ENCODE measurements at places on chromosomes 11 and 22. TPM values are rescaled to one million over a fixed set of nuclear protein-coding genes. Genes with fewer than 3 reads are reported as not detected.

Gene MOGAT2
- total RNA-seq, result not detected

Gene OR51B4
- 0.17 TPM for total RNA-seq

Gene RCOR2
- 5.6 TPM for total RNA-seq

Gene CNGA4
- total RNA-seq, result 0.17 TPM

Gene TRIM51
- not detected for total RNA-seq

Gene CBX7
- 14.7 TPM for total RNA-seq

Gene OR52K1
- not detected for total RNA-seq

DNA sequence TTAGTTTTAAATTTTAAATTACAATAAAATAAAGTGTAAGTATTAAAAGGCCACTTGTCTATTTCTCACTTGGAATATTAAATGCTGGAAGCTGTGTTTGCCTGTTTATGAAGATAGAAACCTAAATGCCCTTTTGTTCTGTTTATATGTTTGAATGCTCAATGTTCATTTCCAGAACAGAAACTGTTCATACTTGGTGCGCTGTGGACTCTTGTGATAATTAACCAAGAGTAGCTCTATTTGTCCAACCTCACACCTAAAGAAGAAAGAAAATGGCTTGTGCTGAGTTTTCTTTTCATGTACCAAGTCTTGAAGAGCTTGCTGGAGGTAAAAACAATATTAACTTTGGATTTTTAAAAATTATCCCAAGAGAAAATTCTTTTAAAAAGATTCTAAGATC is 5.7 kb downstream of the C11orf54 start:
- no peak for DNase-seq

- DNase-seq, result no peak
These were observed 117.3 kb upstream of the POU2AF2 start for GRCh38 chr11:111128076-111128870.

- peak; percentile 11 for DNase-seq
These were observed at the start of gene BBOX1 for GRCh38 chr11:27040302-27041115. TSS of gene BBOX1 (plus strand) at chr11:27040815. CDS start at chr11:27055431, 14,616 bp downstream.

DNA sequence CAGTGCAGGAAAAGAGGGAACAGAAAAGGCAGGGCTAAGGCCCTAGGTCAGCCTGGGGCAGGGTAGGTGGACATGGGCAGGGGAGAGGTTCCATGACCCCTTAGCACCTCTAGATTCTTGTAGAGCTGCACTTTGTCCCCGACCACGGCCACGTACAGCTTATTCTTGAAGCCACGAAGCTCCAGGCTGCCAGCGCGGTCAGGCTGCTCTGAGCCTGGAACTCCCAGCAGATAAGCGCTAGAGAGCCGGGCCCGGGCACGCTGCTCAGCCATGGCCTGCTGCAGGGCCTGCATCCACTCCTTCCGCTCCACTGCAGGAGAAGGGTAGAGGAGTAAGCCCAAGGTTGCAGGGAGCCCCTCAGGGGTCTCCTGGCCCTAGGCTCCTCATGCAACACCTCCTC is 36.1 kb upstream of the PDE2A start:
- no peak for DNase-seq

DNA sequence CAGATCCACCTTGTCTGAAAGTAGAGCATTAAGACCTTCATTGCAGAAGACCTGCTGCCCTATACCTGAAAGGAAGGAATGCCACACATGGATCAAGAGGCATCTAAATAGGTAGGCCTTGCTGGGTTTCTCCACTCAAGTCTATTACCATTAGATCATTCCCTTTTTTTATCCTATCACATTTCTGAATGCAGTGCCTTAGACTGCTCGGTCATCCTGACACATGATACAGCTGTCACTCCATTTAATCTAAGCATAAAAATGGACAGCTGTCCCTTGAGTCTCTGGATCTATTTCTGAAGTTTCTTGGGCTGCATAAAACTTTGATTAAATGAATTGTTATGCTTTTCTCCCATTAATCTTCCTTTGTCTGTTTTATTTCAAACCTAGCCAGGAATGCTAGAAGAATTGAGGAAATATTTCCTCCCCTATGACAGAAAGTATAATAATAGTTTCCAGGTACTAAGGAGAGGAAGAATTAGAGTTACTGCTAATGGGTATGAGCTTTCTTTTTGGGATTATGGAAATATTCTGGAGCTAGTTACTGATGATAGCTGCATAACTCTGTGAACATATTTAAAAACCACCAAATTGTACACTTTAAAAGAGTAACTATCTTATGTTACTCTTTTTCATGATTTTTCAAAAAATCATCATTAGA is 88.0 kb downstream of the DLG2 start:
- no peak for DNase-seq

DNA sequence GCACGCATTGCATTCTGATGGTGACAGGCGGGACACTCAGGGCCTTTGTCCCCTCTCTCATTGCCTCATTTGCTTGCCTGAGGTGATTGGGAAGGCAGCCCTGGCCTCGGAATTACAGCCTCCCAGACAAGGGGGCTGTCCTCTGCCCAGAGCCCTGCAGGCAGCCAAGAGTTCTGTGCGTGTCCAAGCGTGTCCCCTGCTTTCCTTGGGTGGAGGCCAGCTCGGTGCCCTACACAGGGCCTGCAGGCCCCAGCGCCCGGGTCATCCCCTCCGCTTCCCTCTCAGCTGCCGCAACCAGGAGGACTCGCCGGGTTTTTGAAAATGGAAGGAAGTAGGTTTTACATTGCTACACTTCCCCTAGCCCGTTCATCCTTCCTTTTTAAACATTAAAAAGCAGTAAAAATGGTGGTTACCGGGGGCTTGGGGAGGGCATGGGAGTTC is 1.9 kb downstream of the GRAMD4 start:
- DNase-seq, result no peak

DNA sequence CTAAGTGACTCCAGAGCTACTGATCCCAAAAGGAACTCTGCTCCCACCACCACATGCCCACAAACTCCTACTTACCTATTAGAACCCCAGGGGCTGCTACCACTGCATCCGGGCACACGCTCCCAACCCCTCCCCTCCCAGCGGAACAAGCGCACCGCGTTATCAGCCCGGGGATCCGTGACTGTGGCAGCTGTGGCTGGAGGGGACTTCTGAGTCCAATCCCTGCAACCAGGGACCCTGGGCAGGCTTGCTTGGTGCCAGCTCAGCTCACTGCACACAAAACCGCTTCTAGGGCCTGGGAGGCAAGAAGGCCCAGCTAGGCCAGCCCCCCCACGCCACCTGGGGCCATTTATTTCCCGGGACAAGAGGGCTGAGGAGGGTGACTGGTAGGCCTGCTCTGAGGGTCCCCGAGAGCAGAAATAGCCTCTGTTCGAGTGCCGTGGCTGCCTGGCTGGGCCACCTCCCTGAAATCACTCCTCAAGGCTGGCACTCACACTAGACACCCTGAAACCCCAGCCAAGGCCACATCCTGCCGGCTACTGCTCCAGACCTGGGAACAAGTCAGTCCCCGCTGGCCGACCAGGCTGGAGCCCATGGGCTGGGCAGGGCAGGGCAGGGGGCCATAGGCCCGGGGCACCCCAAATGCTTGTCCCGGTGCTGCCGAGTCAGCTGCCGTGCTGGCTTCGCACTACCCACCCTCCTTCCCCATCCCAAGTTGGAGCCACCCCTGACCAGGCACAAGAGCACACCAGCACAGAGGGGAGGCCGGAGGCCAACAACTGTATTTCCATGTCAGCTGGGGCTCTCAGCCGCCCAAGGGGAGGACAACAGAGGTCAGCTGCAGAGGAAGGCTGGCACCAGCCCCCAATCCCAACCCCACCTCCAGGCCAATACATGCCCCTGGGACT is 1.9 kb upstream of the IFITM10 start:
- DNase-seq, result no peak

DNA sequence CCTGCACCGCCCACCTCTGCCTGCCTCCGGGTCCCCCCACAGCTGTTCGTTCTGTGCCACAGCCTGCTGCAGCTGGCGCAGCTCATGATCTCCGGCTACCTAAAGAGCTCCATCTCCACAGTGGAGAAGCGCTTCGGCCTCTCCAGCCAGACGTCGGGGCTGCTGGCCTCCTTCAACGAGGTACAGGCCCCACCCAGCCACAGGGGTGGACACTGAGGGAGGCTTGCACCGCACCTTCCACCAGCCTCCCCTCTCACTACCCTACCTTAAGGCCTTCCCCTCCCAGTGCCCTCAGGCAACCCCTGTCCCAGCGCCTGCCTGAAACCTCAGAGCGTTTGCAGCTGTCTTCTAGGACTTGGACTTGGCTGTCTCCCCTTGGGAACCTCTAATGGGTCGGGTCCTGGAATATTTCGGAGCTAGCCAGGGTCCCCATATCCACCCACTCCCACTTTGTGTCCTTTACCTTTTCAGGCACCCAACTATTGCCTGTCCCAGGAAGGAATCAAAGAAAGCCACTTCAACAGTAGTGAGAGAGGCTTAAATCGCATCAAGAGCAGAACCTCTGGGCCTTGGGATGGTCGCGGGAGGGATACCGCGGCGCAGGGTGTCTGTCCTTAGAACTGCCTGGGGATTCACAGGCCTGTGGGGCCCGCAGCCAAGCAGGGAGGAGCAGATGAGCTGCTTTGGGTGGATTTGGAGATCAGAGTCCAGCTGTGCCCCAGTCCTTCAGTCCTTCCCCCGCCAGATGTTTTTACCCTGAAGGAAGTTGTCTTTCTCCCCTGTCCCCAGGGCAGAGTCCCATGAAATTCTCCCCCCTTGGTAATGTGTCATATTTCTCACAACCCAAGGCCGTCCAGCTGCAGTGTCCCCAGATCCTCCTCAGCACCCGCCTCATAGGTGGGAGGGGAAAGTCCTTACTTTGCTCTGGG is 13.3 kb downstream of the SLCO2B1 start:
- no peak for DNase-seq

GRCh38 chr22:30574095-30574981 is at the start of gene GAL3ST1:
TSS of gene GAL3ST1 (minus strand) at chr22:30574665. CDS start at chr22:30557392, 17,273 bp downstream.
- no peak for DNase-seq

DNA sequence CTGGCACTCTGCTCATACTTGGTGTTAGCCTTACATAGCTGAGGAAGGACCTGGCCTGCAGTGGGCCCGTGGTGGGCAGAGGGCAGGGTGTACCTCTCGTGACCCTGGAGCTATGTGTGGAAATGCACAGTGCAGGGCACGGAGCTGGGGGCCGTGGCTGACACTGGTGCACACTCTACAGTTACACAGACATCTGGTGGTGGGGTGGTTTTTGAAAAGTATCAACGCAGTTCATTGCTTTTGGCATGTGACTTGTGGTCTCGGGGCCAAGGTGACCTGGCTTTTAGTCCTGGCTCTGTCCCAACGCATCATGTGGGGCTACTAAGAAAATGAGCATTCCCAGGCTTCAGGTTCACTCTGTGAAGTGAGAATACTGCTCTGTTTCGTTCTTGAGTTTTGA is 553.6 kb downstream of the NTM start:
- no peak for DNase-seq

DNA sequence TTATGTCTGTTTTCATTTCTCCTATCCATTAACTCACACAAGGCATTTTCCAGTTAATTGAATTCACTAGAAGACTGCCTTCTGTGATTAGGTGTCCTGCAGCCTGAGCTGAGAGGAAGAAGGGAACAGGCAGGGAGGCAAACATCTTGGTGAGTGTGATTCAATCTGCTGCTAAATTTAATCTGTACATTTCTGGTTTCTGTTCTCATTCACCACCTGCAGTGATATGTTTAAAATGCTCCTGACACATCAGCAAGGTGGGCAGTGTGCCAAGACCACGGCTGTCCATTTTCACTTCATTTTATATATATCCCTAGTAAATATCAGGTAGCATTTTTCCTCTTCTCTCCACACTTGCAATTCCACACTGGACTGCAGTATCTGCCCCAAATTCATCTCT is 416.5 kb downstream of the TMEM135 start:
- no peak for DNase-seq

- peak; percentile 8 for DNase-seq
These were observed 71.9 kb upstream of the GRAMD1B start for GRCh38 chr11:123357990-123358827.

- DNase-seq, result no peak
These were observed 5.0 kb downstream of the SNX15 start for GRCh38 chr11:65032216-65032615.

GRCh38 chr22:40668611-40669411 is 10.5 kb upstream of the MCHR1 start:
- DNase-seq, result peak; percentile 78

DNA sequence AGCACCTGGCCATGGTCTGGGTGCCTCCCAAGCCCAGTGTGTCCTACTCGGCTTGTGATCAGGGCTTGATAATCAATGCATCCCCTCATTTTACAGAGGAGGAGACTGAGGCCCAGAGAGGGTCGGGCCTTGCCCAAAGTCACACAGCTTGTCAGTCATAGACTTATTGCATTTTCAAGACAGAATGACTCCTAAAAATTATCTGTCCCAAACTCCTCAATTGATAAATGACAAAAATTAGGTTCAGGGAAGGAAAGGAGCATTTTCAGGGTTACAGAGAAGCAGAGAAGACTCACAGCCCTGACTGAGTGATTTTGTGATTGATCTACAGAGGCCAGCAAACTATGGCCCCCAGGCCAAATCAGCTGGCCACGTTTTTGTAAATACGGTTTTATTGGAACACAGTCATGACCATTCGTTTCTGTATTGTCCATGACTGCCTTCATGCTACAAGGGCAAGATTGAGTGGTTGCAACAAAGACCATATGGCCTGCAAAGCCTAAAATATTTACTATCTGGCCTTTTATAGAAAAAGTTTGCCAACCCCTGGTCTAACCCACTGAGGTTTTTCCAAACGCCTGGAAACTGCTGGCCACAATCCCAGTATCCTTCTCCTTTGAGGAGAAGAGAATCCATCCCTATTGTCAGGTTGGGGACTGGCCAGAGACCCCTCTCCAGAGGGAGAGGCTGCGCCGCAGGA is 35.1 kb upstream of the NAV2 start:
- DNase-seq, result no peak

- DNase-seq, result no peak
These were observed 1225.7 kb downstream of the JRKL start for GRCh38 chr11:97615546-97615945.

- DNase-seq, result no peak
These were observed 33.7 kb downstream of the USP28 start for GRCh38 chr11:113841691-113842090.

GRCh38 chr22:37843741-37844089 is 419 bp downstream of the ANKRD54 start:
- DNase-seq, result peak; percentile 21

DNA sequence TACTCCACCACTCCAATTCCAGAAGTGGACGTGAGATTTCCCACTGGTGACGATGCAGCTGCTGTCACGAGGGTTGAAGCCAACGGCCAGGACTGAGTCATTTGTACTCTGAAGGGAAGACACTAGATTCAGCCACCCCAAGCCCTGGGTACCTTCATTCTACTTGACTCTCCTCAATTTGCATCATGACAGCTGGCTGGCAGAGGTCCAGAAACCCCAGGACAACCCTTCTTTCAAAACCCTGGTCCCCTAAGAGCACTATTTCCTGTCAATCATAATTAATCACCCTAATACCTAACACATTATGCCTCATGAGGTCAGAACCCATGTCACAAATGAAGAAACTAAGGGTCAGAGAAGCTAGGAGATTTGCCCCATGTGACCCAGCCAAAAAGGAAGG is 4.9 kb downstream of the EML3 start:
- DNase-seq, result no peak

DNA sequence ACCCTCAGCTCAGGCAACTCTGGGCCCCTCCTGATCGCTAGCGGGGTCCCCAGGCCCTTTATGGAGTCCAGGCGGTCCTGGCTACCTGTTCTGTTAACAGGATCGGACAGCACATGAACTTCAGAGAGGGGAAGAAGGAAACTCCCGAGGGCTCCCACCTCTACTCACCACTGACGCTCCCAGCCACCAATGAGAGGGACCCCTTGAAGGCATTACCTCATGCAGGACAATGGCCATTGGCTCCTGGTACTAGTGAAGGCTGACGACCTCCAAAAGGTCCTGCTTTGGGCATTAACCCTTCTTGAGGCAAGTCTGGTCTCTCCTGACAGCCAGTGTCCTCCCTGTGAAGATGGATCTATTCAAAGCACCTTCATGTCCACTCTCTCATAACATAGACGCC is 71.5 kb upstream of the LMO1 start:
- DNase-seq, result no peak

GRCh38 chr22:19138217-19139000 is 6.0 kb downstream of the ESS2 start:
- DNase-seq, result no peak
